ENCODE measurements at places on chromosomes 2 and 18. TPM values are rescaled to one million over a fixed set of nuclear protein-coding genes. Genes with fewer than 3 reads are reported as not detected.

RTTN gene
- 10.4 TPM for total RNA-seq

GALNT3 gene
- 0.18 TPM for total RNA-seq

COL5A2 gene
- 517 TPM for total RNA-seq

LOXL3 gene
- 12.9 TPM for total RNA-seq

GPR45 gene
- total RNA-seq = not detected

ROCK2 gene
- total RNA-seq = 13.5 TPM

ABHD1 gene
- not detected for total RNA-seq

SERPINB10 gene
- 0.35 TPM for total RNA-seq

POU3F3 gene
- not detected for total RNA-seq

GRHL1 gene
- under 0.01 TPM for total RNA-seq

ESPNL gene
- total RNA-seq = 13.5 TPM

MRO gene
- not detected for total RNA-seq

MBD5 gene
- total RNA-seq = 17.6 TPM

CHRND gene
- not detected for total RNA-seq

NEMP2 gene
- total RNA-seq = 6.6 TPM

CLEC4F gene
- not detected for total RNA-seq

AUP1 gene
- 84.5 TPM for total RNA-seq

IL36B gene
- total RNA-seq = not detected

TEX44 gene
- not detected for total RNA-seq

PPP1R7 gene
- total RNA-seq = 134 TPM

ALK gene
- total RNA-seq = not detected

LINC00305 gene
- total RNA-seq = not detected

PROKR1 gene
- not detected for total RNA-seq

PHOSPHO2 gene
- 0.58 TPM for total RNA-seq

ANKRD30BL gene
- not detected for total RNA-seq

ARHGAP15 gene
- total RNA-seq = not detected

TMEM178A gene
- not detected for total RNA-seq
